CD4-positive, alpha-beta memory T cell (primary cell): ENCODE measurements at places on chromosomes 13 and 19.

DNA sequence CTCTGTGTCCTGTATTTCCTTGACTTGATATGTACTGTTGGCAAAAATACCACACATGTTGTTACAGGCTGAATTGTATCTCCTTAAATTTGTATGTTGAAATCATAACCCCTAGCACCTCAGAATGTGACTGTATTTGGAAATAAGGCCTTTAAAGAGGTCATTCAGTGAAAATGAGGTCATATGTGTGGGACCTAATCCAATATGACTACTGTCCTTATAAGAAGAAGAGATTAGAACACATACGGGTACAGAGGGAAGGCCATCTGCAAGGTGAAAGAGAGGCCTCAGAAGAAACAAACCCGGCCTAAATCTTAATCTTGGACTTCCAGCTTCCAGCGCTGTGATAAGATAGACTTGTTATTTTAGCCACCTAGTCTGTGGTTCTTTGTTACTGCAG is 202.5 kb downstream of the NUFIP1 start:
- no peak for DNase-seq

DNA sequence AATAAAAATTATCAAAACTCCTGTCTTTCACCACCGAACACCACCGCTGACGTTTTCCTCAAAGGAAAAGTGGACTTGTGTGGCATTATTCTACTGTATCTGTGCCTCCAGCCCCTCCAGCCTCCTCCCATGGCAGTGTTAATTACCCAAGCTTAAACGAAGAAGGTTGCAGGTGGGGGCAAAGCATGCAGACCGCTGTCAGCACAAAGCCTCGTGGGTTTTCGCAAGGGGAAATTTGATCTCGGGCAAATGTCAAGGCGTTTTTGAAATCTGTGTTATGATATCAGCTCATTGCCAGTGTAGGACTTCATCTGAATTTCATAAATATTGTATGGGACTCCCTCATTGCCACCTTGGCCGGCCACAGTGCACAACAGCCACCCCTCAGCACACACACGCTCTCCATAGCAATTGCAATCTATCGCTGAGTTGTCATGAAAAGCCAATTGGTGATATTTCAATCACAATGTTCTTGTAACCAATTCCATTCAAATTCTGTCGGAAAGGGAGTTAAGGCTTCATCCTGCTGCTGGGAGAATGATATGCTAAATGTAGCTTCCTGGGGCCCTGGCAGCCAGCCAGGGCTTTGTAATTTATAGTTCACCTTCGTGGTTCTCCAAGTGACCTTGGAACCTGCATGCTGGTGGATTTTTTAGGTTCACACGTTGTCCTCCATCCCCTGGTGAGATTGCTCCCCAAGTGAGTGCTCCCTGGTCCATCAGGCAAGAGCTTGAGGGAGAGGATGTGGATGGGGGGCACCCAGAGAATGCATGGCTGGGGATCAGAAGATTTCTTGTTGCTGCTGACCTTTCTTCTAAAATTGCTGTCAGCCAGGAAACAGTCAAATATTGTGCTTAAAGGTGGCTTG is 16.6 kb downstream of the CHST8 start:
- no peak for DNase-seq

GRCh38 chr19:6226444-6227155 is 53.2 kb downstream of the MLLT1 start:
- no peak for DNase-seq

DNA sequence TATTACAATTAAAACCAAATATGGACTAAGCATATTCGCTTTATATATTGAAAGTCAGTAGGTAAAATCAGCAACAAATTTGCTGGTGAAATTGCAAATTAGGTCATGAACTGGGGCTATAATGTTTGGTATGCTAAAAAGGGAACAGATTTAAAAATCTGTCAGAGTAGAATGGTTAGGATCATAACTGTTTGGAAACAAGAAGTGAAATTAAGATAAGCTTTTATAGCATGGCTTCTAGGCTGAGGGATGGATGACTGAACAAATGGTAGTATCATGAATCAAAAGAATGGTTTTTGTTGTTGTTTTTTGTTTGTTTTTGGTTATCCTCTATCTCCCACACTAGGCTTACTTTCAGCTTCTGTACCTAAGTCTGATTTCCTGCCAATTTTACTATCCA is 1090.4 kb downstream of the PCDH9 start:
- no peak for DNase-seq

- peak; percentile 29 for DNase-seq
Measured at GRCh38 chr13:50911081-50911631, 1.6 kb downstream of the RNASEH2B start.

DNA sequence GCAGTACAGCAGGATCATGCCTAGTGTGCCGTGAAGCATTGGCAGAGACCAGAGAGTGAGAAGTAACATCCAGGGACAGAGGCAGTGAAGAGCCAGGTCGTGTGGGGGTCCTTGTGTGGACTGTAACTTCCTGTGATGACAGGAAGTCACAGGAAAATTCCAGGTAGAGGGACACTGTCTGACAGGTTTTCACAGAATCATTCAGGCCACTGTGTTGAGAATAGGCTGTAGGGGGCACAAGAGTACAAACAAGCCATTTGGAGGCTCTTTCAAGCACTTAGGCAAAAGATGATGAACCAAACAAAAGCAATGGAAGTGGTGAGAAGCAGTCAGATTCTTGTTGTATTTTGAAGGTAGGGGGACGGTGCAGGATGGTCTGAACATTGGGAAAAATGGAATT is 46.4 kb downstream of the N4BP2L1 start:
- DNase-seq, result peak; percentile 32

GRCh38 chr13:43776006-43776405 is 10.8 kb downstream of the ENOX1 start:
- no peak for DNase-seq

DNA sequence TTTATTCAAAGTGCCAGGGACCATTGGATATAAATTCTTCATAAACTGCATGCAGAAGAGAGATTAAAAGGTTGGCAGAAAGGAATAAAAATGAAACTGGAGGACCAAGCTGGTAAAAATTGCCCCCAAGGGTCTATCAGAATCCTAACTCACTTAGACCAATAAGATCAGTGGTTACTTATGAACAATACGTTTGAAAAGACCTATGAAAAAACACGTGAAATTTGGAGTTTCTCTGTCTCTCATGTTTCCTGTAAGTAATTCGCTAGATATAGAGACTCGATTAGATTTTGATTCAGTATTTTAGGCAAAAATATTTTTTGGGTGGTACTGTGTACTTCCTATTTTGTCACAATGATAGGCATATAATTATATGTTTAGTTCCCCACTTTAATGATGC is 22.9 kb downstream of the GARRE1 start:
- DNase-seq, result no peak

GRCh38 chr13:51225029-51225428 is 2.8 kb downstream of the FAM124A start:
- no peak for DNase-seq

- no peak for DNase-seq
Measured at GRCh38 chr19:57334191-57334590, 13.9 kb downstream of the ZNF543 start.

- no peak for DNase-seq
Measured at GRCh38 chr19:7098096-7098495, 28.6 kb downstream of the ZNF557 start.
